Muscle of leg (tissue), 16 donors: ENCODE measurements at places on chromosomes 12 and 14. TPM values are rescaled to one million over a fixed set of nuclear protein-coding genes. Genes with fewer than 3 reads are reported as not detected.

GRCh38 chr12:11089246-11089645 is 2.9 kb downstream of the TAS2R43 start:
- H3K27ac ChIP-seq = no peak overlapping the region
- H3K27me3 ChIP-seq = no peaks in the 10 kb centered on the region
- no peak overlapping the region for H3K4me3 ChIP-seq
- H3K4me1 ChIP-seq = no peaks in the 10 kb centered on the region

SERPINA10 gene
- polyA plus RNA-seq = 0.04 TPM

DNA sequence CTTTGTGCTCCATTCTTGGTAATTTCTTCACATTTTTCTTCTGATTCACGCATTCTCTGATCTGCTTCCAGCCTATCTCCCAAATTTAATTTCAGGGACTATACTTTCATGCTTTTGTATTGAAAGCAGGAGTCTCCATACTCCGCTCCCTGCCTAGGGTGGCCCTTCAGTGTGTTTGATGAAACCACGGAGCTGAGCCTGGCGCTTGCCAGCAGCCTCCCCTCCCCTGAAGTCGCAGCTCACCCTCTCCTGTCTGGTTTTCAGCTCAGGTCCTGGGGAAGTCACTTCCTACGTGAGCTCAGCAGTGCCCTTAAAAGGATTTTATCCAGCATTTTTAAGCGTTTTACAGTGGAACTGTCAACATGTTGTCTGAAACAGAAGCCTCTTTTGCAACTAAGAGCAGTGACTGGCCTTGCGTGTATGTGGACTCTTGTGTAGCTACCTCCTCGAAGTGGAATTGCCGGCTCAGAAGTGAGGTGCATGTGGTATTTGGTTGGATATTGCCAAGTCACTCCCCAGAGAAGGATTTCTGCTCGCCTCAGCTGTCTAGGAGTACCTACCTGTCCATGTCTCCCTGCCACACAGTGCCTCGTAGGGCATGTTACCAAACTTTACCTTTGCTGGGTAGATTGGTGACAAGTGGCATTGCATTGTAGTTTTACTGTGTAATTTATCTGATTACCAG is 78.5 kb downstream of the TESC start:
- DNase-seq = no peak
- H3K27me3 ChIP-seq = no peaks in the 10 kb centered on the region
- H3K4me1 ChIP-seq = peaks cover 1% of the 10 kb centered on the region
- no peak overlapping the region for H3K27ac ChIP-seq
- H3K4me3 ChIP-seq = no peak overlapping the region

DNA sequence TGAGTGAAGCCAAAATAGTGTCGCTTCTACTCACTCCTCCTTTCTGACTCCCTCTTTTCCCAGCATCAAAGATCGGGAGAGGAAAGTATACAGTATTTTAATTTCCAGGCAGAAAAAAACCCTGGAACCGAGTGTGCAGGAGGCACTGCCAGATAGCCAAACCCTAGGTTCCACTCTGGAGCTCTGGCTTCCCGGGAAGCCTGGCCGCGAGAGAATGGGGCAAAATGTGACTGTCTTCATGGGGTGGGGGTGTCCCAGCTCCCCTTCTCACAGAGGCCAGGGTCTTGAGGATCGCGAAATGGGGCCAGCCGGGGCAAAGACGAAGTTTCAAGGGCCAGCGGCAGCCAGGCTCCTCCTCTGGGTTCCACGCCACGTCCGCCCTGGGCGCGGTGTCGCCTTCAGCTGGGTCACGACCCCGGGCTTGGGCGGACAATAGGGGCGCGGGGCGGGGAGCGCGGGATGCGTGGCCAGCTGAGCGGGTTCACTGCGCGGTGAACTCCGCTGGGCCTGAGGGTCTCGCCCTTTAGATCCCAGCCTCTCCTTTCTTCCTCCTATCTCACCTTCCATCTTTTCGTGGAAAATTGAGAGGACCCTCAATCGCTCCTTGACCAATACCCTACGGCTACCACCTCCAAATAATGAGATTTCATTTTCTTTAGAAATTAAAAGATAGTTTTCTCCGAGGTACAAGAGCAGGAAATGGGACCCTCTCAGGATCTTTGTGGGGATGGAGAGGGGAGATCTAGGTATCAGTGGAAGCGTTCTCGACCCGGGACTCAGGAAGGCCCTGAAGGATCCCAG is 6.7 kb downstream of the HOXC4 start:
- H3K4me3 ChIP-seq = no peak overlapping the region
- DNase-seq = no peak
- peaks cover 18% of the 10 kb centered on the region for H3K27me3 ChIP-seq
- peaks cover 31% of the 10 kb centered on the region for H3K4me1 ChIP-seq

GRCh38 chr12:8823565-8824300 is 1.3 kb downstream of the A2ML1 start:
- no peak overlapping the region for H3K27ac ChIP-seq
- no peaks in the 10 kb centered on the region for H3K36me3 ChIP-seq
- no peaks in the 10 kb centered on the region for H3K4me1 ChIP-seq

GRCh38 chr12:64625243-64626077 is 15.2 kb downstream of the RASSF3 start:
- H3K4me1 ChIP-seq = peaks cover 9% of the 10 kb centered on the region
- no peak overlapping the region for H3K4me3 ChIP-seq
- H3K27ac ChIP-seq = peak overlapping the region; percentile 80
- peak; percentile 88 for DNase-seq
- peaks cover 5% of the 10 kb centered on the region for H3K36me3 ChIP-seq

DNA sequence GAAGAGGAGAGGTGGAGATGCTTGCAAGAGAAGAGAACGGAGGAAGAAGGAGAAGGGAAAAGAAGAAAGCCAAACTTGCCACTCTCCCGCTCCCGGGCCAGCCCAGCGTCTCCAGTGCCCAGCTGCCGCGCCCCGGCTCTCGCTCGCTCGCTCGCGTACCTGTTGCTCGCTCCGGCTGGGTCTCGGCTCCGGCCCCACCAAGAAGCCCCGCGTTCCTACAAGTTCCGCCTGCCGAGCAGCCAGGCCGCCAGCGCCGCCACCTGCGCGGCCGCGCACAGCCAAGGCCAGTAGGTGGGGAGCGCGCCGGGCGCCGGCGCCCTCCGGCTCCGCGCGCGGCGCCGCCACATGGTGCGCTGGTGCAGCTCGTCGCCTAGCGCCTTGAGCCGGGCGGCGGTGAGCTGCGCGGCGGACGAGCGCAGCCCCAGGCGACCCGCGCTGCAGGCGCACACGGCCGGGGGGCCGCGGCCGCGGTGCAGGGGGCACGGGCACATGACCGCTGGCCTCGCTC is 370 bp downstream of the HRK start:
- no peaks in the 10 kb centered on the region for H3K36me3 ChIP-seq
- peak; percentile 54 for DNase-seq
- H3K27me3 ChIP-seq = peaks cover 81% of the 10 kb centered on the region
- H3K4me1 ChIP-seq = peaks cover 51% of the 10 kb centered on the region
- H3K4me3 ChIP-seq = peak overlapping the region; percentile 27

DNA sequence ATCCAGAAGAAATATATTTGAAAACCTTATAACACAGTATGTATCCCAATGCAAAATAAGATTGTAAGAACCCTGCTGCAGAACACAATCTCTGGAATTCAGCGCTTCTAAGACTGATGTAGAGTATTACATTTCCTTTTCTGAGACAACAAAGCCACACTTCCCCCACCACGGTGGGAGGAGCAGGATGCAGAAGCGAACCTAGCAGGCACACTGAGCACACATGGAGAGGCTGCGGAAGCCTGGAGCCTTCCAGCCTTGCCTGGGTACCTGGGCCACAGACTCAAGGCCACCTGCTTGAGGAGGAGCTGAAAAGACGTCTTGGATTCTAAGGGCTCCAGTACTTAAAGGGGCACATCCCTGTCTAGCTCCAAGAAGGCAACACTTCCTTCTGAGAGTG is 46.4 kb downstream of the TCHP start:
- H3K4me3 ChIP-seq = no peak overlapping the region
- no peaks in the 10 kb centered on the region for H3K27me3 ChIP-seq
- H3K4me1 ChIP-seq = peaks cover 47% of the 10 kb centered on the region
- H3K36me3 ChIP-seq = peaks cover 29% of the 10 kb centered on the region
